ENCODE measurements at places on chromosomes 13 and 19. TPM values are rescaled to one million over a fixed set of nuclear protein-coding genes. Genes with fewer than 3 reads are reported as not detected.

The TMEM38A gene
- 1.0 TPM for total RNA-seq

The CAPN12 gene
- total RNA-seq = not detected

- peak; percentile 6 for DNase-seq
Observed at GRCh38 chr13:68697551-68697950, 1410.1 kb upstream of the ATXN8OS start.

The CGB2 gene
- total RNA-seq = 2.2 TPM

GRCh38 chr13:98937911-98938381 is 39.9 kb downstream of the DOCK9 start:
- DNase-seq = no peak

The HTR2A gene
- not detected for total RNA-seq

DNA sequence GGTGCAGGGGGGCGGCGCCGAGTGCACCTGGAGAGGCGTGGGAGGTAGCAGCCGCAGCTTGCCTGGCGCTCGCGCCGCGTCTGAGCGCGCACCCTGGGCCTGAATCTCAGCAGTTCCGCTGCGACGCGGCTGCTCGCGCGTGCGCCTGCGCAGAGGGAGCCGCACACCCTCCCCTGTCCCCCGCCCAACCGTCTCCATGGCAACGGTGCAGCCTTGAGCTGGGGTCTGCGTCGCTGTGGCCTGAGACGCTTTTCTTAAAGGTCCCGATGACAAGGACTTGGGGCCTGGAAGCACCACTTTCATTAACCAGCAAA is at the start of gene PNMA8B:
Gene PNMA8B, minus strand, starts transcription at position 82 of the 314 bp plus-strand sequence. CDS start 402 bp downstream, outside the sequence.
- DNase-seq = no peak
